Naive B cell (primary cell): ENCODE measurements at places on chromosomes 6 and 20. TPM values are rescaled to one million over a fixed set of nuclear protein-coding genes. Genes with fewer than 3 reads are reported as not detected.

CNKSR3 gene
- polyA plus RNA-seq: not detected

TFAP2A gene
- polyA plus RNA-seq: not detected

CTCFL gene
- polyA plus RNA-seq: not detected

MOXD1 gene
- polyA plus RNA-seq: 3.8 TPM

IL17F gene
- polyA plus RNA-seq: not detected

PPP1R14C gene
- polyA plus RNA-seq: not detected

CRISP2 gene
- not detected for polyA plus RNA-seq

PROCR gene
- not detected for polyA plus RNA-seq

HDGFL1 gene
- polyA plus RNA-seq: not detected

SLC22A2 gene
- not detected for polyA plus RNA-seq

KIF25 gene
- not detected for polyA plus RNA-seq

GNAS-AS1 gene
- polyA plus RNA-seq: not detected

HLA-DRB1 gene
- 4,916 TPM for polyA plus RNA-seq

C6orf58 gene
- not detected for polyA plus RNA-seq

TRIM15 gene
- not detected for polyA plus RNA-seq

DDO gene
- polyA plus RNA-seq: not detected

RBM24 gene
- polyA plus RNA-seq: not detected

CDH22 gene
- polyA plus RNA-seq: not detected

MCCD1 gene
- not detected for polyA plus RNA-seq

ESR1 gene
- not detected for polyA plus RNA-seq

LHFPL5 gene
- not detected for polyA plus RNA-seq

SNAI1 gene
- polyA plus RNA-seq: 1.8 TPM

ISM1 gene
- not detected for polyA plus RNA-seq

RNF182 gene
- polyA plus RNA-seq: not detected

LST1 gene
- polyA plus RNA-seq: 78.2 TPM

KIAA0408 gene
- polyA plus RNA-seq: not detected

IP6K3 gene
- not detected for polyA plus RNA-seq
